GM19239 (cell line): ENCODE measurements at places on chromosomes 11 and 22.

DNA sequence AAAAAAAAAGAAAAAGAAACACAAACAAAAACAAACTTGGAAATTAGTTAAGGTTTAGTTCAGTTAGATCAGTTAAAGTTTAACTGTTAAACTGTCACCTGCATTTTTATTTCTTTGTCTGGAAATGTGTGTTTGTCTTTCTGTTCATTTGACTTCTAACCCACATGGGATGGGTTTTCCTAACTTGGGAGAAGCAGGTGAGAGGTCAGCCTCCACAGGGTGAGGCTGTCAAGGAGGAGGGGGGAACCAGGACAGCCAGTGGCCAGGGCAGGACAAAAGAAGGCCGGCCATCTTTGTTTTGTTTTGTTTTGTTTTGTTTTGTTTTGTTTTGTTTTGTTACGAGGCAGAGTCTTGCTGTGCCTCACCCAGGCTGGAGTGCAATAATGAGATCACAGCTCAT is 13.4 kb upstream of the GCAT start:
- no peak for DNase-seq

DNA sequence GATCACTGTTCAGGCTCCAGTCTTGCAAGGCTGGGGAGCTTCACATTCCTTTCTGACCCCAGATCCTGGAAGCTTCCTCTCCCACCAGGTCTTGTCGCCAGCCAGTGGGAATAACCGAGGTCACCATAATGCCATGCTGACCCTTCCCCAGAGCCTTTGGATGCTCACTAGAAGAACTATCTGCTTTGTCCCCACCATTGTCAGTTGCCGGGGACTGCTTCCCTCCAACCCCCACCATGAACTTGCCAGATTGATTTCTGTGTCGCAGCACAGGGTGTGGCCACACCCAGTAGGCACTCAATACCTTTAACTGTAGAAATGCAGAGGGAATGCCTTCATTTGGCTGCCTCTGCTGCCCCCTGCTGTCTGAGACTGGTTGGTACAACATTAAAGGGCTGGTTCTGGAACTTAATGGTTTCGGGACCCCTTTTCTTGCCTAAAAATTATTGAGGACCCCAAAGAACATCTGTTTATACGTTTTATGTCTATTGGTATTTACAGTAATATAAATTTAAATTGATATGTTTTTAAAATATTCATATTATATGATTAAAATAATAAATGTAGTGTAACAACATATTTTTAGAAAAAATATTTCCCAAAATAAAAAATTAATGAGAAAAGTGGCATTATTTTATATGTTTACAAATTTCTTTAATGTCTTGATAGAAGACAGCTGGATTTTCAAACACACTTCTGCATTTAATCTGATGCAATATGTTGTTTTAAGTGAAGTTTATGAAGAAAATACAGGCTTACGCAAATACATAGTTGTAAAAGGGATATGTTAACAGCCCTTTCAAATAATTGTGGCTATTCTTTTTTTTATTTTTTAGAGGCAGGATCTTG is 6.7 kb upstream of the GDPD5 start:
- DNase-seq = peak; percentile 62

DNA sequence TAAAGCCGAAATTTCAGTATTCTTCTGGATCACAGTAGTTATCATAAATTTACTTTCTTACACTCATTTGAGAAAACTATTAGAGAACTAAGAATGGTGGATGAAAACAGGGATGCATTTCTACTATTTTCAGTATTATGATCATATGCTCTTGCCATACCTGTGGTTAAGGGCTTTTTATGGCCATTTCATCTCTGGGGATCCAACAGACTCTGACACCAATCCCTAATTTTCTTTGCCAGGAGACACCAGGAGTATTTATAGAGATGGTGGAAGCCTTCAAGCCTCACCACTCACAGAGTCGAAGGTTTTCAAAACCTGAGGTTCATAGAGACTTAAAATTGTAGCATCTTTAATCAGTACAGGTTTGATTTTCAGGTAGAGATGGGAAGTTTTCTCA is at the start of gene OR51L1:
Gene OR51L1 (plus strand): TSS at position 301 of the 400 bp plus-strand sequence. CDS start 4,132 bp downstream, outside the sequence.
- DNase-seq = no peak

DNA sequence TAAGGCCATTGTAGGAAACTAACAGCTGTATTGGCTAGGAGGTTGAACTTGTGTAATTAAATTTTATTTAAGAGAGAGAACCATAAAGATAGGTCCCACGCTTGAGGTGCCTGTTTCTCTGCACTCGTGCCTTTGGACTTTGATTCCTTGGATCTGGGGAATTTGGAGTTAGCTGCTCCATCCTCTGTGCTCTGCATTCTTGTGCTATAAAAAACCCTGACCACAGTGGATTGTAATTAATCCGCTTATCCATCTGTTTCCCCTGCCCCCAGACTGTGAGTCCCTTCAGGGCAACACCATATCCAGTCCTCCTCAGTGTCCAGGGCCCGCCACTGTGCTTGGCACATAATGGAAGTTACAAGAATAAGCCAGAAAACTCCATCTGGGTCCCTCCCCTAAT is 169.8 kb downstream of the SPON1 start:
- DNase-seq = no peak

DNA sequence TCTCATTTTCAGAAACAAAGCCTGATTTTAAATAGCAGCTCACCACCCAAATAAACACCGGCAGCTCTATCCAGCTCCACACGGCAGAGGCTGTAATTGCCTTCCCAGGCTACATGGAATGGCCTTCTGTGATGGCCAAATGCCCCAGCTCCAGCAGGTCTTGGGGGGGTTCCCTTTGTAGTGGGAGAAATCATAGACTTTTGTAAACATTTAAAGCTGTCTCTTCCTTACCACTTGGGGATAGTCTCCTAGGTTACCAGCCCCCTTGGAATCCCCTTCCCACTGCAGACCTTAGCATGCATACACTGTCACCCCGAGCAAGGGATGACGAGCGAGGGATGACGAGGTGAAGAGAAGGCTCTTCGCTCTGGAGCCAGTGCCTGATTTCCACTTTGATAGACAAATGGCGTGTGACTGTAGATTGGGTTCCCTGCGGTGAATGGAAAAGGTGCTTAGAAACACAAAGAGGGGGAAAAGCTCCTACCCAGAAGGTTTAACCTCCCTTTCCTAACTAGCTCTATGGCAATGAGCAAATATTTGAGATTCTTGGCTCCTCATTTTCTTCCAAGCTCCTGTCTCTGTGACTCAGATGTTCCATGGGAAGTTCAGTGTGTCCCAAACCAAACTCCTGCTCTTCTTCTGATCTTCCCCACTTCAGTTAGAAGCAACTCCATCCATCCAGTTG is 108.0 kb upstream of the CADM1 start:
- DNase-seq = no peak

DNA sequence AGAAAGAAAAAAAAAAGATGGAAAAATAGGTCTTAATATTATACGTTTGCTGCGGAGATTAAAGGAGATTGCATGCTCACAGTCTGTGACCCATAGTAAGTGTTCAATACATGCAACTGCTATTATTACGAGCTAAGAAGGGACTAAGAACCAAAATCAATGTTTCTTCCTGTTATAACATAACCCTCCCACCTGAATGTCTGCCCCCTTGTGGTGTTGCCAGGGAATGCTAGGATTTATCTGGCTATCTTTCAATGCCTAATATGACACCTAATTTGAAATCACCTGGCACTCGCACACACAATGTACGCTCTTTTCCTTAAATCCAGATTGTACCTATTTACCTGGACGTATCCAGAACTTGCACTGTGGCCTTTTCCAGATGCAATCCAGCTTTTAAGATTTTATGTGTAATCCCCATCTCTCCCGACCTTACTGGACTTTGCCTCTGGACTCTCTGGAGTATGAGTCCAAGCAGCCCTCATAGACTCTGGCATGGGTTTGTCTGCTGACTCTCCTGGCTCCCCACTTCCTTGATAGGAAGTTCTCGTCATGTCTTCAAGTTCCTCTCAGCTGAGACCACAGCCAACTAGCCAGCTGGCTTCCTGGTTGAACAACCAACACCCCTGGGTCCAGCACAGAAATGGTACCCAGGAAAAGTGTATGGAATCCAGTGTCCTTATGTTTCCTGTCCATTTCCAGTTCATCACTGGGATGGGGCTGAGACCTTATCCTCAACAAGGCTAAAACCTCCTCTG is 151.5 kb downstream of the CCDC34 start:
- DNase-seq = no peak
